ENCODE measurements at places on chromosomes 4 and X. TPM values are rescaled to one million over a fixed set of nuclear protein-coding genes. Genes with fewer than 3 reads are reported as not detected.

The USP51 gene
- 2.2 TPM for total RNA-seq

The HSFX1 gene
- not detected for total RNA-seq

The SRPK3 gene
- total RNA-seq: not detected

The TRIML1 gene
- total RNA-seq: not detected

The HS6ST2 gene
- total RNA-seq: not detected

The HHIP gene
- 16.0 TPM for total RNA-seq

Measured in fibroblast of the aortic adventitia (primary cell).